ENCODE measurements at places on chromosomes 2 and 18. TPM values are rescaled to one million over a fixed set of nuclear protein-coding genes. Genes with fewer than 3 reads are reported as not detected.

DNA sequence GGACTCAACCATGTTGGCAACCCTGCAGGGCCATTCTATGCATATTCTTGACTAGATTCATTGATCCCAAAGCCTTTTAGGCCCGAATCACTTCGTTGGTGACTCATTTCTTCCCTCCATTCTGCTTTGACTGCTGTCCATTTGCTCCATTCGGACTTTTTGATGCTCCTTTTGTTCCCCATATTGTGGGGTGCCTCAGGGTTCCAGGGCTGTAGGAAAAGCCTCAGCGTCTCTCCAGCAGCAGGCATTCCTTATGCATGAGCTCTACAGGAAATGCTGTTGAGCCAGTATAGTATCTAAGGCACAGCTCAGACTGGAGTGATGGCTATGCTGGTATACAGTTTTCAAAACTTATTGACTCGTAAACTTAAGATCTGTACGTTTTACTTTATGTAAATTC lies 292.6 kb downstream of the PRKCE start:
- DNase-seq, result no peak

DNA sequence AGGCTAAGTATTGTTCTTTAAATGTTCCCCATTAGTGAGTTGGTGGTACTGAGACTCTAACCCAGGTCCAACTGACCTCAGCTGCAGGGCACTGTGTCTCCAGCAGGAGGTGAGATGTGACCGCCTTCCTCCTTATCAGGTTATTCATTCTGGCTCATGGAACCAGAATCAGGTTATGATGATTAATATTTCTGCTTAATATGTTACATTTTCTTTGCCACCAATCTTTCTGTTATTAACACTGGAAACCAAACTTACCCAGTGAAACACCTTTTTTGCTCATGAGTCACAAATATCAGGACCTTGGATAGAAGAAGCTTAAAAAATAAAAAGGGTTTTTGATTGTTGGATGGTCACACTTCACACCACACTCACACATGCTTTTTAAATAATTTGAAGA lies 85.4 kb downstream of the DPP4 start:
- DNase-seq, result no peak

GRCh38 chr18:80232710-80233109 lies 14.6 kb downstream of the PARD6G start:
- DNase-seq, result no peak

MC4R gene
- not detected for total RNA-seq

DNA sequence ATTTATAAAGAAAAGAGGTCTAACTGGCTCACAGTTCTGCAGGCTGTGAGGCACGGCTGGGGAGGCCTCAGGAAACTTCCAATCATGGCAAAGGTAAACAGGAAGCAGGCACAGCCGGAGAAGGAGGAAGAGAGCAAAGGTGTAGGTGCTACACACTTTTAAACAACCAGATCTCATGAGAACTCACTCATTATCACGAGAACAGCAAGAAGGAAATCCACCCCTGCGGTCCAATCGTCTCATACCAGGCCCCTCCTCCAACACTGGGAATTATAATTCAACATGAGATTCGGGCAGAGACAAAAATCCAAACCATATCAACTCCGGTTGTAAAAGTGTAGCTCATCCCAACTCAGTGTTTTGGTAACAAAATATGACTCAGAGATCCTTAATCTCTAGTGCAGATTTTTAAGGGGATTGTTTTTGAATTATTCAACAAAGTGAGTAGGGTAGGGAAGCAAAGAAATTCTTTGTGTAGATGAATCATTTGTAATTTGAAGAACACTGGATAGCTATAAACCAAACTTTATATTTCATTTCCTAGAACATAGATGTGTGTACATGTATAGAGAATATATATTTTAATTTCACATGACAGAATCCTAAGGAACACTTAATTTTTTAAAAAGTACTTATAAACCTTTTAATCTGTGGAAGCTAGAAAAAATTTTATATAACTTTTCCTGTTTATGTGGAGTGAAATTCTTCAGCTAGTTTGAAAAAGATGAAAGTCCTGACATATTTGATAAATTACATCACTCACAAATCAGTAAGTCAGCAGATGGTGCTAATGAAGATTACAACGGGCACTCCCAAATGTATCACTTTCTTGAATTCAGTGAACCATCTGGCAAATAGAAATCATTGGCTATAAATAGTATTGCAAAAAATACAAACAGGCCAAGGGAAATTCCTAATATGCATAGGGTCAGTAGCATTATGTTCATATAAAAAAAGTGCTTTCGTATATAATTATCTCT lies 130.1 kb downstream of the OLA1 start:
- DNase-seq, result no peak

DNA sequence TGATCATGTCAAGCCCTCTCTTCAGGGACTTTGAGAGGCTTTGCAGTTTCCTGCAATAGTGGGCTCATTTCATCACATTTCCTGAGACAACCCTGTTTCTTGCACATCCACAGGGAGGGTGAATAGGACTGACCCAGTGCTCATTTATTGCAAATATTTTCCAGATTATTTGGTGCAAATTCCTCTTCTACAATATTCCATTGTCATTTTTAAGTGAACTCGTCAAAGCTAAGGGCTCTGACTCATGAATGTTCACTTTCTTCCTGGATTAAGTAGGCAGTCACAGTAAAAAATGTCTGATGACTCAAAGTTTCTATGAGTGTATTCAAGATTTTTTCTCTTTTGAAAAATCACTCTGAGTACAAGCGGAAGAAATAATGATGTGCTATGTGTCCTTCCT lies 225.5 kb upstream of the GALNT5 start:
- DNase-seq, result no peak

GRCh38 chr2:148882051-148882450 lies 7.0 kb downstream of the KIF5C start:
- DNase-seq, result no peak

All from activated naive CD4-positive, alpha-beta T cell treated with anti-CD3 and anti-CD28 coated beads, Interleukin-2, amount 50 U/mL, for 72 hours (primary cell).